ENCODE measurements at places on chromosomes 3 and 15.

- no peak for DNase-seq
These were observed 47.2 kb downstream of the TTC23 start for GRCh38 chr15:99202176-99202552.

- no peak for DNase-seq
These were observed 348.5 kb upstream of the UMPS start for GRCh38 chr3:124381575-124382333.

GRCh38 chr3:101884776-101885175 is 35.5 kb downstream of the NFKBIZ start:
- no peak for DNase-seq

DNA sequence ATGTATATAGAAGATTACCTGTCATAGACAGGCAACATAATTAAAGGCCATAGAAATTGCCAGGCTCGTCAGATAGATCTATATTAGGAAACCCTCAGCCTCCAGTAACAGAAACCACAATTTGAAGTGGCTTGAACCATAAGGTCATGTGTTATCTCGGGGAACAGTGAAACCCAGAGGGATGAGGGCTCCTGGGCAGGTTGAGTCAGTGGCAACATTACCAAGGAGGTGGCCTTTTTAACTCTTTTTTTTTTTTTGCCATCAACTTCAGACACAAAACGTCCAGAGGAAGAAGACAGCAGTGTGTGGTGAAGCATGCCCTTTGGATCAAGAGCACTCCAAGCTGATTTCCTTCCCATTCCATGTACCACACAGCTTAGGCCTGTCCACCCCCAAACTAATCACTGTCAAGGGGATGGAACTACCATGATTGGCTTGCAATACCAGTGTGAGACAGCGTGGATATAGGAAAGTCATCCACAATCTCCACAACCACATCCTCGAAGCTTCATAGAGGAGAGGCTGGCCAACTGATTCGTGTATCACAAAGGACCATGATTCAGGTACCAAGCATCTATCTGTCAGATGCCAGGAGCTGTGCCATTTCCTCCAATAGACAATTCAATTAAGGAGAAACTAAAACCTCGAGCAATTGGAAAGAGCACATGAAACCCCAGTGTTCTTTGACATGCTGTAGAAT is 999 bp upstream of the KIF7 start:
- DNase-seq: no peak

- DNase-seq: no peak
These were observed 197.6 kb downstream of the PDZRN3 start for GRCh38 chr3:73427048-73427706.

DNA sequence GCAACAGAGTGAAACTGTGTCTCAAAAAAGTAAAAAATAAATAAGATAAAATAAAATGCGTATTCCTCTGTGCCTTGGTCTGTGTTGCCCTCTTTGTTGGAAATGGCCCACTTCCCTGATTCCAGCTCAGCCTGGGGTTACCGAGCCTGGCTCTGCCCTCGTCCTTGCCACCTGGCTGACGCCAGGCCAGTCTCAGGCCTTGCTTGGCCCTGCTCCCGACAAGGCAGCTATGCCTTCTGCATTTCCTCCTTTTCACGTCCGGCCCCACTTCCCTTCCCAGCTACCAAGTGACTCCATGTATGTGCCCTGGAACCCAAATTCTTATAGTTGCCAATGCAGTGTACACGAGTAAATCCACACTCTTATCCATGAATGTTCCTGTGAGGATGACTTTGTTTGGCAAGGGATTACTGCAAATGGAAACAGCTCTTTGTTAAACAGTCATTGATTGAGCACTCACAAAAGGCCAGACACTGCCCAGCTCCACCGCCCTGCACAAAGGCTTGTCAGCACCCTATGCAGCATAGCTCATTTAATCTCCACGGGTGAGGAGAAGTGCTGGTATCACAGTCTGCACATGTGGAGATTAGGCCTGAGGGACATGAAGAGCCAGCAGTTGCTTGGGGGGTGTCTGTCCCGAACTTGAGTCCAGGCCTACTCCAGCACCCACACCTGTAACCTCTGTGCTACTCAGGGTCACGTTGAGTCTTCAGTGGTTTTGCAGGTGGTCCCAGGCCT is 25.1 kb downstream of the SPSB4 start:
- DNase-seq: no peak

DNA sequence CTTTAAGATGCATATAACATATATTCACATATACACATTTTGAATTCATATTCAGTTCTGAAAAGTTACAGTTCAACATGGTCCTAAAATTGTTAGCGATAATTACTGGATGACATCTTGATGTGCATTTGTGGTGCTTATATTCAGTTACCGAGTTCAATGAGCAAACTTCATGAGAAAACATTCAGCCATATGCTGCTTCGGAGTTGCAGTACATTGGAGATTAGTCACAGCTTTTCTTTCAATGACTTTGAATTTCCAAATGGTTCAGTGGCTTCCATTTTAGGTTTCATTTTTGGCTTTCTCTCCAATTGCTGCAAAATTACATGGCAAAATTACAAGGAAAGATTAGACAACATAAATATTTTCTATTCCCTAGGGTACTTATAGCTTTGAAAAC is 198.3 kb upstream of the CNTN3 start:
- DNase-seq: no peak

GRCh38 chr3:156300929-156301840 is 180.8 kb downstream of the KCNAB1 start:
- no peak for DNase-seq

Data from iPS DF 19.7 (cell line).